ENCODE measurements at places on chromosomes 3 and 15. TPM values are rescaled to one million over a fixed set of nuclear protein-coding genes. Genes with fewer than 3 reads are reported as not detected.
A peak's percentile ranks its signal among the peaks of the same experiment; 100 is the strongest.

DNA sequence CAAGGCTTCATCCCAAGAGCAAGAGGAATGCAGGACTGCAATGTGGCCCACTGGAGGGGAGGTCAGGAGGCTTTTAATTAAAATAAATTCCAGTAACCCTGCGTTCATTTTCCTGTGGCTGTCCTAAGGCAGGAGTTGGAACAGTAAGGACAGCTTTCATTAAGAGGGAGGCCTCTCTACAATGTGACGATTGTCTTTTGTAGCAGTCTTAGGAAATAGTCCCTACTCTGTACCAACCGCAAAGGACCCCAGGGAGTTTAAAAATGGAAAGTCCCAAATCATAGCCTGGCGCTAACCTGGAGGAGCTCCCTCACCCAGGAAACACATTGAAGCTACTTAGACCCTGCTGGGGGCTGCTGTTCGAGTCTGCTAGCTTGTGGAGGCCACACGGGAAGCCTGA lies 62.8 kb downstream of the SYNM start:
- DNase-seq = no peak

GRCh38 chr3:177516158-177517011 lies 319.1 kb upstream of the TBL1XR1 start:
- DNase-seq = peak; percentile 69

- DNase-seq = no peak
Measured at GRCh38 chr15:77557564-77557963, 75.1 kb downstream of the LINGO1 start.

DNA sequence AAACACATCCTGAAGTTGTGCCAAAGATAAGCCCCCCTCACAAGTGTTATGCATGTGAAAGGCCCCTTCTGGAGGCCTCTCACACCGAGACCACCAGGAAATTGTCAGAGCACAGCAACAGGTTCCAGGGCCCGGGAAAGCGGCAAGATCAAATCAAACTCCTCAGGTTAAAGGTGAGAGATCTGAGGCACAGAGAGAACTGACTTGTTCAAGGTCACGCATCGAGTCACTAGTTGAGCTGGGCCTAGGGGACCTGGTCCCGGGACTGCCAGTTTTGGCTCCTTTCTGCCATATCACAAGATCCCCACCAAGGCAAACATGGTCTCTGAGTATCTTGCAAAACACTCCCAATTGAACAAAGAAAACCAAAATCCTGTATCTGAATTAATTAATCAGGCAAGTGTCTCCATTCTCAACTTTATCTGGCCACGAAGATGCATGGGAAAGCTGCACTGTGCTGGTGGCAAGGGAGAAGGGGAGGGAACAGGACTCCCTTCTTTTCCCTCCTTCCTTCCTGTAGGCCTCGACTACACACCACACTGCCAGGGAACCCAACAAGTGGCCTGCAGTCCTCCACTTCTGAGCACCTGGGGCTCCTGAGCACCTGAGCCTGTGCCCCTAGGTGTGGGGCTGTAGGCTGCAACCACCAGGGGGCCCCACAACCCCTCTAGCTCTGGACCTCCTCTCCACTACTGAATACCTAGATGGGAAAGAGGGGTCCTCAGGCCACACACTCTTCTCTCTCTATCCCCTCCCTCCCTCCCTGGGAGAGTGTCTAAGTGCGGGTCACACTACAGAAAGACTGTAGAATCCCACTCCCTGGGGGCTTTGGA lies 37.3 kb downstream of the ANP32A start:
- no peak for DNase-seq

GRCh38 chr3:98057631-98058030 lies 22.5 kb upstream of the GABRR3 start:
- DNase-seq = no peak

GRCh38 chr3:43970351-43970750 lies 271.3 kb upstream of the TOPAZ1 start:
- DNase-seq = no peak

DNA sequence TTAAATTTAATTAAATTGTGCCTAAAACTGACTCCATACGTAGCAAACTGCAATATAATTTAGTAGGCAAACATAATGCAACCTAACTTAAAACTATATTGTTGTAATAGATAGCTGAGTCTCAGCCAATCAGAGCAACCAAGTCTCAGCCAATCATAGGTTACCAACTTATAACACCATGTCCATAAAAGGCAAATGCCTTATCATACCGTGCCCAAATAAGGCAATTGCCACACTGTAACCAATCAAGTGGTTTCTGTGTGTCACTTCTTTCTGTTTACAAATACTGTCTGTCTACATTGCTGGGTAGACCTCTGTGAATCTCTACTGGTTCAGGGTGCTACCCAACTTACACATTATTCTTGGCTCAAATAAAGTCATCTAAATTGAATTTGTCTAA lies 728.4 kb upstream of the EPHA6 start:
- no peak for DNase-seq

DNA sequence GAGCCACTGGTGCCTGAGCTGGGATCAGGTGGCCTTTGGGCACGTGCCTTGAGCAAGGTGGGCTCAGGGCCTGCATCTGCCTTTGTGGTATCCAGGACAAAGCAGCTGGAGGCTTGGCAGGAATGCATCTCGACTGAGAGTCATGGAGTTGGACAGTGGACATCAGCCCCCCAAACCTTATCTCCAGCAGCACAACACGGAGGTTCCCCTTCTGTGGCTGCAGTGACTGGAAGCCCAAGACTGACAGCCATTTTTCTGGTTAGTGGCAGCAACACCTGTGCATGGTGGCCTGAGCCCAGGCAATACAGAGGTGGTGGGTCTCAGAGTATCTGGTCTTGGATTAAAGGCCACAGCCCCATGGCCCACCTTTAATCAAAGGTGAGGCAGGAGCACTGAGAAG lies 27.8 kb upstream of the TSEN2 start:
- DNase-seq = no peak

- no peak for DNase-seq
Measured at GRCh38 chr3:140128217-140128616, 193.2 kb downstream of the CLSTN2 start.

DNA sequence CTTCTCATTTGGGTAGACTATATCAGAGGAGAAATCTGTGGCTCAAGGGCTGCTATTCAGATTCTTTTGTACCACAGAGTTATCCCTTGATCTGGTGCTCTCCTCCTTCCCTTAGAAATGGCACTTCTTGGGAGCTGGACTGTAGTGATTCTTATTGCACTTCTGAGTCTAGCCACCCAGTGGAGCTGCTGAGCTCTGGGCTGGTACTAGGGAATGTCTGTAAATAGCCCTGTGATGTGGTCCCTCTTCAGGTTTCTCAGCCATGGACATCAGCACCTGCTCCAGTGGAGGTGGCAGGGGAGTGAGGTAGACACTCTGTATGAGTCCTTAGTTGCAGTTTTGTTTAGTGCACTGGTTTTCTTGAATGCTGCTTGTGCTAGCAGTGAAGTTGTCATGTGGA lies 1292.6 kb downstream of the SI start:
- no peak for DNase-seq

GRCh38 chr15:45790325-45790943 lies 155.6 kb downstream of the SQOR start:
- DNase-seq = no peak

DNA sequence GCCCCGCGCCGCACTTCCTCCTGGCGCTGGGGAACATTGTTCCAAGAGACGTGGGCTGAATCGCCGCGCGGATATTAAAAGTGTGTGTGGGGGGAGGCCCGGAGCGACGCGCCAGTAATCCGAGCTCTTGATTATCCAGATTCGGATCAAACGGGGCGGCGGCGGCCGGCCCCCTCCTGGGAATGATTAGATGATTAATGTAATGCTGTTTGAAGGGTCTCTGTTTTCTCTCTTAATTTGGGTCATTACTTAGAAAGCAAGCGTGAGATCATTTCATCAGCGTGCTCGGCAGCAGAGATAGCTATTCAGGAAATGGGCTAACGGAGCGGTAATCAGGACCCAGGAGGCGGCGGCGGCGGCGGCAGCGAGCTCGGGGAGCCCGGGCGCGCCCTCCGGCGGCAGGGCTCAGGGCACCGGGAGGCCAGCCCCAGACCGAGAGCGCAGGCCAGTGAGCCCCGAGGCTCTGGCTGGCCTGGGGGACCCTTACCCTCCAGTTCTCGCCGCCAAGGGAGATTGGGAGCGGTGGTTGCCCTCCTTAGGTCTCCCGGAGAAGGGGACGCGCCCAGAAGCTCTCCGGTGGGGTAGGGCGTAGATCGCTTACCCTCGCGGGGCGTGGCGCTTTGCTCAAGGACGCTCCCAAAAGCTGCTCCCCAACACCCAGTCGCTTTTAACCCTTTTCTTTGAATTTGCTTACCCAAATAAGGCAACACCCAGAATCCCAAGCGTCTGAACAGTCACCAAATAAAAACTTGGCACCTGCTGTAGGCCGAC lies 4.5 kb downstream of the FEZF2 start:
- no peak for DNase-seq

DNA sequence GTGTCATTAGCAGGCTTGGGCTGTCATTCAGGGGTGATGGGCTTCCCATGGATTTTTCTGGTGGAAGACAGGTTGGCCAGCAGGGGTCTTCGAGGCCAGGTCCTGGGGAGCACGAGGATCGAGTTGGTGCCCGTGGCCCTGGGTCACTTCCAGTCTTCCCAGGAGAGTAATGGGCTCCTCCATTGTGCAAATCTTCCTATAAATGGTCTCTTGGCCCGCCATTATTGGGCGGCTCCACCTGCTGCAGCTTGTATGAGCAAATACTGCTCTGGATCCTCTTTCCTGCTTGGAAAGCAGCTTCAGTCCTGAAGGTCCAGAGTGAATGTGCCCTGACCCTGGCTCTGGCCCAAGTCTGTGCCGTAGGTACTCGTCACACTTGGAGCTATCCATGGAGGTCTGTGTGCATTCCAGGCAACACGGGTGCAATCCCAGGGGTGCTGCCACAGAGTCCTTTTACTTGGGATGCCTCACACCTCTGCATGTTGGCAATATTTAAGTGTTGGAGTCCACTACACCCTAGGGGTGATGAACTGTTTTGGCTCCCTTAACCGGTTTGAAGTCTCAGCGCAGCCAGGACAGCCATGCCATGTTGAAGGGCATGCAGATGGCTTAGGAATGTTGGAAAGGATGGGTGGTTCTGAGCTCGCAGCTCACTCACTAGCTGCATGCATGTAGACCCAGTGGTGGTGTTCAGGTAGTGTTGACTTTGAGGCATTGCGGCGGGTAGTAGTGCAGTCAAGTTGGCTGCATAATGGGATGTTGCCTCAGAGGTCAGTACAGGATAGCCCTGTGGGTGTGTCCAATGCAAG lies 97.6 kb downstream of the SNRPN start:
- DNase-seq = no peak

DNA sequence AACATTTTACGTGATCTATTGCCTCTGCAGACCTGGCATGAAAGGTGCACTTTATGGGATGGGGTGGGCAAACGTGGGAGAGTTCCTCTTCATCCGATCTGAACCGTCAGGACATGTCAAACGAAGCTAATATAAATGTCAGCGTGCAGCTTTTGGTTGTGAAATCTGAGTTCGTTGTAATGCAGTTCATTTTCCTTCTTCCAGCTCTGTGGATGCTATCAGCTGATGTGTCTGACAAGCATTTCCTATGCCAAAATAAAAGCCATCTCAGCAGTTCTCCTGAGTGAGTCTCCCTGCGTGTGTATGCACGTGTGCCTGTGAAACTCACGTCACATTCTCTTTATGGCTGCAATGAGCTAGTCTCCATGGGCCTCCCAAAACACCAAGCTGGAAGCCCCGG lies 512.3 kb downstream of the MCTP2 start:
- DNase-seq = no peak

GRCh38 chr3:35871009-35871408 lies 231.7 kb downstream of the ARPP21 start:
- no peak for DNase-seq

- DNase-seq = no peak
Measured at GRCh38 chr3:160676547-160677303, at the start of gene ARL14. TSS of gene ARL14 (plus strand) at chr3:160677160. CDS start at chr3:160677347, 187 bp downstream.

DNA sequence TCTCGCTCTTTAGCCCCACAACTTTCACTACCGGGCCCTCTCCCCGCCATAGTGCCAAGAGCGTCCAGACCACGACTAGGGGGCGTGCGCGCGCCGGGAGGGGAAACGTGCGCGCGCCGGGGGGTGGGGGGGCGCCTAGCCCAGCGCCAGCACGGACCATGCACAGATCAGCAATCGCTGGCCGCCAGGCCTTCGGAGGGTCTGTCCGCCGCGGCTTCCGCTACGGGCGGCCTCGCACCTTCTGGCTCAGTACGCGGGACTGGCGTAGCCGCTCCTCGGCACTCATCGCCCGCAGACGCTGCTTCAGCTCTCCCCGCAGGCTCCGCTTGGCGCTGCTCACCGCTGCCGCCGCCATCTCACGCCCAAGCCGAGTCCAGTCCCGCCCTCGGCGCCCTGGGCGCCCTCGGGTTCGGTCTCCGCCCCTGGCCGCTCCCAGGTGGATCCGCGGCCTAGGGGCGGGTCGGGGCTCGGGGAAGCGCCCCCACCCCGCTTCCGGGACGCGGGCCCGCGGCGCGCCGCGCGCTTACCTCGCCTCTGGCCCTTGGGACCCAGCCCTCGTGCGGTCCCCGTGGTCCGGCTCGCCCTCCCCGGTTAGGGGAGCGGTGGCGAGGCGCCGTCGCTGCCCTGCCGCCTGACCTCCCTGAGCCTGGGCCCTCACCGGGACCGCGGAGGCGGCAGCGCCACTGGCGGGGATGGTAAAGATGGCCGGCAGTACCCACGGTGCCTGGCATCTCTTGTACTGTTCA lies at the start of gene MTHFS:
Gene MTHFS, minus strand, starts transcription at position 381 of the 746 bp plus-strand sequence. Its CDS starts 26 bp downstream, at position 355.
- peak; percentile 55 for DNase-seq

DNA sequence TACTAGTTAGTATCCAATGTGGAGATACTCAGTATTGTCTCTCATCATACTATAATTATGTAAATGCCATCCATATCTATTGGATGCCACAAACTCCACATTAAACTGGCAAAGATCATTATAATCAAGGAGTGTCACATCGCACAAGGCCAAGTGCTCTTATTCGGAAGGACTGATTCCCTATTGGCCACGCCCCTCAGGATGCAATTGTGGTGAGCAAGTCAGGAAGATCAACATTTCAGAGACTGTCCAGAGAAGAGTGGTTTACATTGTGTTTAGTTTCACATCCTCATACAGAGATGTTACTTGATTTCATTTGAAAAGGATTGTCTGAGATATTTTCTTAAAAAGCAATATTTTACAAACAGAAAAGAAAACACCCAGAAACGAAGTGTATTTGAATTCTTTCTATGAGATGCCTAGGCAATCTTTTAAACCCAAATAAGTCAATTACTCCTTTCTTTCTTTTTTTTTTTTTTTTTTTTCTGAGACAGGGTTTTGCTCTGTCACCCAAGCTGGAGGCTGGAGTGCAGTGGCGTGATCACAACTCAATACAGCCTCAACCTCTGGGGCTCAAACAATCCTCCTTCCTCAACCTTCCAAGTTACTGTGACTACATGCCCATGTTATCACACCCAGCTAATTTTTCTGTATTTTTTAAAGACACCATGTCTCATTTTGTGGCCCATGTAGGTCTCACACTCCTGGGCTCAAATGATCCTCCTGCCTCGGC lies 369.1 kb downstream of the RBMS3 start:
- DNase-seq = no peak

- no peak for DNase-seq
Measured at GRCh38 chr3:179732661-179733348, 80.0 kb downstream of the USP13 start.

- DNase-seq = no peak
Measured at GRCh38 chr15:31270767-31271166, 55.9 kb upstream of the KLF13 start.

GRCh38 chr15:81152799-81153198 lies 18.7 kb downstream of the CFAP161 start:
- no peak for DNase-seq

BNC1 gene
- polyA plus RNA-seq = 0.21 TPM

TNIK gene
- polyA plus RNA-seq = 21.5 TPM

DPPA2 gene
- 0.81 TPM for polyA plus RNA-seq

FAM3D gene
- polyA plus RNA-seq = 1.8 TPM

SH2D7 gene
- 0.37 TPM for polyA plus RNA-seq

SH3BP5 gene
- polyA plus RNA-seq = 62.5 TPM

ADCY5 gene
- 14.1 TPM for polyA plus RNA-seq

All from right renal pelvis (tissue), 4 donors.